Left hindlimb (tissue), 1 donor: ENCODE measurements at places on chromosomes 3 and 15.

- DNase-seq, result peak; percentile 76
These were observed 1.4 kb upstream of the PARP14 start for GRCh38 chr3:122679085-122679881.

- DNase-seq, result peak; percentile 82
These were observed 542 bp downstream of the INKA1 start for GRCh38 chr3:49803465-49804140.

GRCh38 chr15:69016021-69016595 lies 1.6 kb downstream of the NOX5 start:
- DNase-seq, result no peak

DNA sequence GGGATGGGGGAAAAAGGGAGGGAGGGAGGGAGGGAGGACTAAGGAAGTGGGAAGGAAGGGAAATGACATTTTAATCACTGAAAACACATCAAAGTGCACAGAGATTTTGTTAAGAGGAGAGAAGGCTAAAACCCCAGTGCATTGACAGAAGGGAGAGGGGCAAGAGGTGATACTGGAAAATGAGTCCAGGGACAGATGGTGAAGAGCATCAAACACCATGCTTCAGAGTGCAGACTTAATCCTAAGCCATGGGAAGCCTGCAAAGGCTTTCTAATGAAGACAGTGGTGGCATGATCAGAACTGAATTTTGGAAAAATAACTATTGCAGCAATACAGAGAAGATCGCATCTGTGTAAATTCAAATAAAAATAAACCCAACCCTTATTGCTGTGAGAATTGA lies 41.8 kb downstream of the HGD start:
- no peak for DNase-seq

- no peak for DNase-seq
These were observed 6.9 kb downstream of the CP start for GRCh38 chr3:149214702-149215101.

DNA sequence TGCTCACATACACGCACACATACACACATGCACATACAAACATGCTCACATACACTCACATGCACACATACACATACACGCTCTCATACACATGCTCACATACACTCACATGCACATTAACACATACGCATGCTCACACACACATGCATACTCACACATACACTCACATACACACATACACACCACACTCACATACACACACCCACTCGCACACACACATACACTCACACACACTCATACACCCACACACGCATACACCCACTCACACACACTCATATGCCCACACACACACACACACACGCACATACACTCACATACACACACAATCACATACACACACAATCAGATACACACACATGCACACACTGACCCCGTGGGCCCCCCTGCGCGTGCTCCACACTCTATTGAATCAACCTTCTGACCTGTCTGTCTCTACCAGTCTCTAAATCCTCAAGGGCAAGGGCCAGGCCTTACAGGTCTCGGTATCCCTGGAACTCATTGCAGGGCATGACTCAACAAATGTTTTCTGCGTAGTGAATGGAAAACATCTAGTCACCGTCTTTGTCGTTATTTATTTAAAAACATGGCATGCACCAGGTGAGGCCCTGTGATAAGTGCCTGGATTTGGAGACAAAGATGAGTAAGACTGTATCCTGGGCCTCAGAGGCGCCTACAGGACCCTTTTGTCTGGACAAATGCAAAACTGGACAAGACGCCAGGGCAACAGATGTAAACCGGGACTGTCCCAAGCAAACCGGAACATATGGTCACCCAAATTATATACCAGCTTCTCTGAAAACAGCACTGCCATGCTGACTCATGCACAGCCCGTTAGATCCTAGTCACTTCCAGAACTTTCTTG lies 41.8 kb downstream of the GRK7 start:
- no peak for DNase-seq

DNA sequence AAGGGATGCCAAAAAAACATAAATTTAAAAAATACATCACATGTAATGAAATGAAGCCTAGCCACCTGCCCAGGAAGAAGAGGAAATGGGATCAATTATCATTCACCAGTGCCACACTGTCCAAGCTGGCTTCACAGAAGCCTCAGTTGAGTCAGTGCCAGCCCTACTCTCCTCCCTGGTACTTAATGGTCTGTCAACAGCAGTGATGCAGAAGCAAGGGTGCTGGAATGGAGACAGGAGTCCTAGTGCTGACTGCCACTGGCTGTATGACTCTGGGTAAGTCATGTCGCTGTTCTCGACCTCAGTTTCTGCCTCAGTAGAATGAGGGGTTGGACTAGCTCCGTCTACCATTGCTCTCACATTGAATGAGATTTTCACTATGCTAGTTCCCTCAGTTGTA lies 78.5 kb upstream of the LARS2 start:
- no peak for DNase-seq

DNA sequence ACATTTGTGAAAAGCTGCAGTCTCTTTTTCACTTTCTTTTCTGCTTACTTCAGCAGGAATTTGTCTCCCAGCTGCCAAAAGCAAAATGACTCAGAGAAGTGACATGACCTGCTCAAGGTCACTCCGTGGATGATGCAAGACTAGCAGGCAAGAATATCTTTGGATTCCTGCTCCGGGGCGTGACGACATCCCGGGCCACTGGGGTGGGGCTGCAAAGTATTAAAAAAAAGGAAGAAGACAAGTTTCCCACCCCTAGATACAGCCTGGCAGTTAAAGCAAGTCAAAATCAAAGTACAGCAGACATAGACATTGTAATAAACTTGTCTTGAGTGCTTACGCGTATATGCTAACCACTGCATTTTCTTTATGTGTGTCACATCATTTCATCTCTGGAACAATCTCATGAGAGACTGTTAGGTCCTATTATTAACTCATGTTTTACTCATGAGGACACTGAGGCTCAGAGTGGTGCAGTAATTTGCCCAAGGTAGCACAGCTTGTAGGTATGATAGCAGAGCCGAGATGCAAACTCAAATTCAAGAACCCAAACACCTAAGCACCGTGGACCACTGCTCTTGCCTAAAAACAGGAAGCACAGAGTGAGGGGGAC lies 485.2 kb upstream of the PROK2 start:
- peak; percentile 80 for DNase-seq

DNA sequence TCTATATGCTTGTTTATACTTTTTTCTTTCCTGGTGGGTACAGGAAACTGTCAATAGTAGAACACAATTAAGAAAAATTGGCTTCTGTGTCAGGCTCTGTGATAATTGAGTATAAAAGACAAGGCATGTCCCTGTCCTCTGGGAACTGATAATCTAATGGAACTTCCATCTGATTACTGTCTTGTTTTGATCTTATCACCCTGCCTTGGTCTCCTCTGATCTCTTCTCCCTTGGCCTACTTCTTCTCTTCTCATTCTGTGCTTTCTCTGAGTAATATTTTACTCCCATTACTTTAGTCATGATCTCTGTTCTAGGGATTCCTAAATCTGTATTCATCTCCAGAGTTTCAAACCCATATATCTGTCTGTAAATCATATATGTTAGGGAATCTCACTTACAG lies 14.6 kb downstream of the UBE2Q2 start:
- no peak for DNase-seq

- peak; percentile 71 for DNase-seq
These were observed 463 bp downstream of the TERC start for GRCh38 chr3:169764312-169764881.

GRCh38 chr3:142618917-142619461 lies 22.8 kb downstream of the PLS1 start:
- DNase-seq, result no peak

DNA sequence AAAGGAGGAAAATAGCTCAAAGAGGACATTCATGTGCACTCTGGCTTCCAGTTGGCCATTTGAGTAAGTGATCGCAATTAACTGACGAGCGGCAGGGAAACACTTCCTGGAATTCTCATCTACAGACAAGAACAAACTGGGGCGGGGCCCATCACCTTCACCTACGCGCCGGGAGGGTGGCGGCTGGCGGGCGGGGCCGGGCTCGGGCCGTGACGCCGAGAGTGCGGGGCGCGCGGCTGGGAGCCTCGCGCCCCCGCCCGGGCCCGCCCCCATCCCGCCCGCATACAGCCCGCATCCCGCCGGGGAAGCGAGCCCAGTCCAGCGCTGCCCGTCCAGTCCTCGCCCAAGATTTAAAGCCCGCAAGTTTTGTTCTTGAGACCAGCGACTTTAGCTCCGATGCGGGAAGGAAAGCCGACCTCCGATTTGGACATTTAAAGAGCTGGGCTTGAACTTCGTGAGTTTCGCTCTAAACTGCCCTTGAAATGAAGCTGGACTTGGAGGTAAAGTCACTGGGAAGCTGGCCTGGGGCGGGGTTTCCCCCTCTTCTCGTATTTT lies at the start of gene B3GNT5:
TSS of gene B3GNT5 (plus strand) at position 281 of the 555 bp plus-strand sequence. CDS start 16,546 bp downstream, outside the sequence.
- peak; percentile 51 for DNase-seq

GRCh38 chr3:170089862-170090600 lies 52.2 kb downstream of the GPR160 start:
- no peak for DNase-seq

GRCh38 chr3:83956431-83956830 lies 1002.4 kb upstream of the CADM2 start:
- no peak for DNase-seq

DNA sequence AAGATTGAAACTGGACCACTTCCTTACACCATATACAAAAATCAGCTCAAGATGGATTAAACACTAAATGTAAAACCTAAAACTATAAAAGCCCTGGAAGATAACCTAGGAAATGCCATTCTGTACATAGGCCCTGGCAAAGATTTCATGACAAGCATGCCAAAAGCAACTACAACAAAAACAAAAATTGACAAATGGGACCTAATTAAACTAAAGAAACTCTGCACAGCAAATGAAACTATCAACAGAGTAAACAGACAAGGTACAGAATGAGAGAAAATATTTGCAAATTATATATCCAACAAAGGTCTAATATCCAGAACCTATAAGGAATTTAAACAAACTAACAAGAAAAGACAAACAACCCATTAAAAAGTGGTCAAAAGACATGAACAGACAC lies 173.1 kb upstream of the CCDC54 start:
- DNase-seq, result no peak

DNA sequence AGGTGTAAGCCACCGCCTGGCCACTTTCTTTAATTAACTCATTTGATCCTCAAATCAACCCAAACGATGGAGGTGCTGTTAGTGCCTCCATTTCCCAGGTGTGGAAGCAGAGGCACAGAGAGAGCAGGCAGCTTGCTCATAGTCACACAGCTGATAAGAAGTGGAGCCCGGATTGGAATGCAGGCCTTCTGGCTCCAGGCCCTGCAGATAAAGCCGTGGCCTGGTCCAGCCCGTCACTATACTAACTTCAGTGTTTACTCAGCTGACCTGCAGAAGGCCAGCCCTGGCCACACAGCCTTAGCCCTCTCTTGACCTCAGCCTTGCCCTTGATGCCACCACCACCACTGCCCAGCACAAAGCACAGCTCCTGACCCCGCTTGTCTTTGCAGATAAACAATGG lies 116.7 kb downstream of the NUP210 start:
- no peak for DNase-seq

DNA sequence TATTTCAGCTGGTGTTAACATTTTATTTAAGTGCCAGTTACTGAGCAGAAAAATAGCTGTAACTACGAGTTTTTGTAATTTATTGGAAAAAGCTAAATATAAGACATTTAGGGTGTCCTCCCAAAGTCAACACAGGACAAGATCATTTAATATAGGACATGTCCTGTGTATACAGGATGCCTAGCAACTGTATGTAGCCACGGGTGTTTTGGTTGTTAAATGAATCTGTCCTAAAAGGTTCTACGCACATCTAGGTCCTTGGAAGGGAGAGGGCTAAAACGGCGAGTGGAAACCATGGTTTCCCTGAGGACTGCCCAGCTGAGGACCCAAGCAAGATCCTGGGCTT lies 565 bp upstream of the ZNF621 start:
- no peak for DNase-seq

DNA sequence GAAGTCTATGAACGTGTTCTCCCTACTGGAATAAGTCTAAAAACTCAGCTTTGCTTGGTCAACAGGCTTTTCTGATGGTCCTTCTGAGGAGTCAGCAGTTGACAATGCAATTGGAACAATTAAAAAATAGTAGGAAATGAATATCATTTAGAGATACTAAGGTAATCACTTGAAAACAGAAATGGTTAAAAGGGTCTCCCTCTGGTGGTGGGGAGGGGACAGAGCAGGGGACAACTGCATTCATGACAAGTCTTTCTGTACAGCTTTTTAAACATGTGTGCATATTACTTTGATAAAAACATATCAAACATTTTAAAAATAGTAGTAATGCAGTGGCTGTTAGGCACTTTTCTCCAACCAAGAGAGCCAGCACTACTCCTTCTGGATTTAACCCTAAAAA lies 119.9 kb upstream of the FHIT start:
- no peak for DNase-seq

DNA sequence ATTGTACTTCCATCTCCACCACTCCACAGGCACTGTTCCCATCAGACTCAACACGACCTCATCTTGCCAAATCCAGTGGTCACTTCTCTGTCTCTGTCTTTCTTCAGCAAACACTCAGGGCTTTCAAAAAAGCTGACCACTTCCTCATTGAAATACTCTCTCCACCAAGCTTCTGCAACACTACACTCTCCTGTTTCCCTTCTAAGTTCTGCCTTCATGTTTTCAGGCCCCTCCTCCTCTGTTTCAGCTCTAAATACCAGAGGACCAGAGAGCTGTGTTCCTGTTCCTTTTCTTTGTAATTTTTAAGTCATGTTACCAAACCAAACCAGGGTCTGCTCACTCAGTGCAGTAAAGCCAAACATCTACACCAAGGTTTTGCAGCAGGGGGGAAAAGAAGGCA lies 33.8 kb upstream of the ACP3 start:
- DNase-seq, result no peak

GRCh38 chr15:39580117-39580484 lies 778 bp upstream of the THBS1 start:
- peak; percentile 97 for DNase-seq

GRCh38 chr3:154657218-154657617 lies 227.2 kb upstream of the GPR149 start:
- DNase-seq, result no peak

- DNase-seq, result no peak
These were observed 9.0 kb upstream of the GSK3B start for GRCh38 chr3:120103276-120103675.

GRCh38 chr15:88032787-88033186 lies 223.8 kb downstream of the NTRK3 start:
- no peak for DNase-seq

GRCh38 chr3:18808429-18808828 lies 339.9 kb upstream of the KCNH8 start:
- no peak for DNase-seq

- DNase-seq, result no peak
These were observed 3.5 kb upstream of the ACAP2 start for GRCh38 chr3:195446359-195446758.

DNA sequence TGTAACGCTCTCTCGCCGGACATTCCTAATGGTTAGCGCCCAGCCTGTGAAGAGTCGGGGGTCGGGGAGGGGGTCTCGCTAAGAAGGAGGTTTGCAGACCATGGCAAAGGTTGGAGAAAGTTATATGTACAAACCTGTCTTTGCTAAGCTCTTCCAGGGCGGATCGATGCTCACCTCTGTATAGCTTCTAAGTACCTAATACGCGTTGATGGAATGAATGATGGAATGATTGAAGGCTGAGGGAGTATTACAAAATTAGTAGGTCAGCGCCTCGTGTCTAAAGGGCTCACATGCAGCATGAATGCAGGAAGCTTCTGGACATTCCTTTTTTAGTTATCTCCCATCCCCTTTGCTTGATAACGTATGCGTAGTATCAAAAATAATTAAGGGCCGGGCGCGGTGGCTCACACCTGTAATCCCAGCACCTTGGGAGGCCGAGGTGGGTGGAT lies 305 bp upstream of the KPNA1 start:
- no peak for DNase-seq
